Urothelium cell line (cell line): ENCODE measurements at places on chromosomes 4 and X.
A peak's percentile ranks its signal among the peaks of the same experiment; 100 is the strongest.

GRCh38 chrX:36650622-36651021, 357.5 kb upstream of the FAM47C start:
- DNase-seq, result no peak

DNA sequence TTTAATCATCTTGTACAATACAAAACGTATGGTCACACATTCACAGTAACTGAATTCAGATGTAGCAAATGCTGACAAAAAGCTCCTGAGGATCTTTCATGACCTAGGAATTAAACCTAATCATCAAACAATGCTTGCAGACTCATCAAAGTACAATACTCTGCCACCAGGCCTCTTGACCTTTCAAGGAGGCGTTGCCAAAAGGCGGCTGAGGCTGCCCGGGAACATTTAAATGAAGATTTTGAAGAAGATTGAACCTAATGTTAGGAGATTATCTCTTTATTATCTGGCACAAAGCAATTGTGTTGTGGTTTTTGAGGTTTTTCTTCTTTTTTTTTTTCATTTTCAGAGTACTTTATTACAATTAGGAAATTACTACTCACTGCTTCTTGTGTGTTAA, 340.5 kb downstream of the GALNTL6 start:
- no peak for DNase-seq

DNA sequence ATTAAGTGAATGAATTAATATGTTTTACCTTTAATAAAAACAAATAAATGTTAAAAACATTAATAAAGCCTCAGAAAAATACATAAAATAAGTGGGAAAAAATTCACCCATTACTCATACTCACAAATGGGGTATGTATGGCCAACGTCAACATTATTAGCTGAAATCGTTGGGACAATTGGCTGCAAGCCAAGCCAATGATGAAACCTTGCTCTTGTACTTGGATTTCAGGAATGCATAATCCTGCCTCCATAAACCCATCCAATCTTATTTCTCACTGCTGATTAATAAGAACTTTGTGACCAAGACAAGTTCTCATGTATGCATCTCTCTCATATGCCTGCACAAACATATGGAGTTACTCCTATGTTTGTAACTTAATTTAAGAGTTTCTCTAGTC, 35.3 kb upstream of the ADAMTS3 start:
- DNase-seq, result no peak

GRCh38 chr4:183821076-183821853, 83.8 kb upstream of the STOX2 start:
- no peak for DNase-seq

DNA sequence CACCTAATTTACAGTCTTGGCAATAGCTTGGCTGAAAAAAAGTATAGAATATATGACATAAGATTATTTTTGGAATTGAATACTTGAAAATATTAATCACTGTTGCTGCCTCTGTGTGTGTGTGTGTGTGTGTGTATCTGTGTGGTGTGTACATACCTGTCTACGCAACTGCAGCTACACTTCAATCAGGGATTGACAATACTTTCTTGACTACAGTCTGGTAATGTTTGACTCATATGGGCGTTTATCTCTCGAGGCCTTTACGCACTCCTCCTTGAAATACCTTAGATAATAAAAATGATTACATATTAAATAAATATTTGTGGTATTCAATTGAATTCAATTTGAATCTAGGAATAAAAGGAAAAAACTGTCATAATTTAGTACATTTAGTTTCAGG, 565.2 kb downstream of the PCDH18 start:
- no peak for DNase-seq

DNA sequence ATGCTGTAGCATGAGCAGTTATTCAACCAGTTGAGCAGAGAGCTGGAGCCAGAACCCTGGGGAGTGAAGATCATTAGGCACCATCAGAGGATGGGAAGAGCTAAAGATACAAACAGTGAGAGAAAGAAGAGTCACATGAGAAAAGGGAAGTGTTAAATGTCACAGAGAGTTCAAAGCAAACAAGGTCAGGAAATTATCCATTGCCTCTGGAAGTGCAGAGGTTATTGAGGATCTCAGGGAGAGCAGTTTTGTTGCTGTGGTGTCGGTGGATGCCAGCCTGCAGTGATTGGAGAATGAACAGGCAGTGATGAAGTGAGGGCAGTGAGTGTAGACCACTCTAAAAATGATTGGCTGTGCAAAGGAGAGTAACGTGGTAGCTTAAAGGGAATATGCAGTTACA, 17.7 kb downstream of the SPARCL1 start:
- DNase-seq, result no peak

DNA sequence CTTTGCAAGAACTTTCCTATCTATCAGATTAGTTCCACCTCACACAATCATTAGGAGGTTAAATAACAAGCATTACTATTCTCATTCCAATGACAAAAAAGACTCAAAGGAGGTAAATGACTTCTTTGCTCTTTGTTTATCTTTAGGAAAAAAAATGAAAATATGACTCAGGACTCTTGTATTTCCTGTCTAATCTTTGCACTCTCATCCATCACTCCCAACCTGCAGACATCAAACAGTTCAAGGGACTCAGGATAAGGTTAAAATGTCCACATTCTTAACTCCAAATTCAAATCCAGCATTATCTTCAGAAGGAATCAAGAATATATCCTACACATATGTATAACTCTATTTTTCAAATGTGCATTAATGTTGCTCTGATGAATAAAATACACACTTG, 139.6 kb downstream of the UNC5C start:
- peak; percentile 23 for DNase-seq

DNA sequence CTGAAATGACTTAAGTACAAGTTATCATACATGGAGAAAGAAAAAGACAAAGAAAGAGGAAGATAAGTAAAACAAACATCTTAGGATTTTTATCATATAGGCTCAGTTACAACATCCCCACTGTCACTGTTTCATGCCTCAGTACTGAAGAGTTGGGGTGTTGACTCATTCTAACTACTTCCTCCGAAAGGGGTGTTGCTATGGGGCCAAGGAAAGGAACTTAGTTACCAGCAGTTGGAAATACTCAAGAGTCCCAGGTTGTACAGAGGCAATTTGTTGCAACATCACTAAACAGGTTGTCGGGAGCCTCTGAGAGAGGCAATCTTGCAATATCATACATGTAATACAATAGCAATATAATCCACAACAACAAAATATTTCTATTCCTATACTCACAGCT, 1264.7 kb downstream of the PCDH7 start:
- no peak for DNase-seq

DNA sequence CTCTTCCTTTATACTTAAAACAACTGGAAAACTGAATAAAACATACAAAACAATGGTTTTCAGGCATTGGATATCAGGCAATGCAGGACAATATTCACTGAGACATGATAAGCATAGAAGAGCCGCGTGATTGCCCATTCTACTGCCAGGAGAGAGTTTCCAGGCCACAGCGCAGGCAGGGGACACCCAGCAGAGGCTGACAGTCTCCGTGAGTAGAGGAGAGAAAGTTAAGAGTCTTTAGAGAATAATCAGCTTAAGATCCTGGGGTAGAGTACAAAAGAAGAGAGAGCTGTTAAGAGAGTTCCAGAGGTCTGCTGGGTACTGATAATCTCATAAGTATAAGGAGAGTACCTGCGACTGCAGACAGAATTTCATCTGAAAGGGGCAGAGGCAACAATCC, 18.4 kb upstream of the FRAS1 start:
- no peak for DNase-seq

GRCh38 chr4:1866189-1866661, 5.0 kb upstream of the NSD2 start:
- DNase-seq, result no peak

DNA sequence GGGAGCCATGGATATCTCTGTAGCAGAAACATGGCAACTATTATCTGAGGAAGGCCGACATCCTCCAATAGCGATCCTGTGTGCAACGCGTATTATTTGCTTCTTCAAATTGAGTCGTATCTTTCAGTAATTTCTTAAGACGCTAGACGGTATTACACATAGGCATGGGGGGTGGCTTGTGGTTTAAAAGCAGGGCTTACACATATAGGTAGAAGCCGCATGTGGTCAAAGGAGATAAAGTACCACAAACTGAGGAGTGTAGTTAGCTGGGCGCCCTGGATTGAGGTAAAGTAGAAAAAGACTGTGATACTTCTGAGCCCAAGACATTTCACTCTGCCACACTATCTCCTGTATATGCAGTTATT, 94.6 kb downstream of the SORBS2 start:
- DNase-seq, result no peak

DNA sequence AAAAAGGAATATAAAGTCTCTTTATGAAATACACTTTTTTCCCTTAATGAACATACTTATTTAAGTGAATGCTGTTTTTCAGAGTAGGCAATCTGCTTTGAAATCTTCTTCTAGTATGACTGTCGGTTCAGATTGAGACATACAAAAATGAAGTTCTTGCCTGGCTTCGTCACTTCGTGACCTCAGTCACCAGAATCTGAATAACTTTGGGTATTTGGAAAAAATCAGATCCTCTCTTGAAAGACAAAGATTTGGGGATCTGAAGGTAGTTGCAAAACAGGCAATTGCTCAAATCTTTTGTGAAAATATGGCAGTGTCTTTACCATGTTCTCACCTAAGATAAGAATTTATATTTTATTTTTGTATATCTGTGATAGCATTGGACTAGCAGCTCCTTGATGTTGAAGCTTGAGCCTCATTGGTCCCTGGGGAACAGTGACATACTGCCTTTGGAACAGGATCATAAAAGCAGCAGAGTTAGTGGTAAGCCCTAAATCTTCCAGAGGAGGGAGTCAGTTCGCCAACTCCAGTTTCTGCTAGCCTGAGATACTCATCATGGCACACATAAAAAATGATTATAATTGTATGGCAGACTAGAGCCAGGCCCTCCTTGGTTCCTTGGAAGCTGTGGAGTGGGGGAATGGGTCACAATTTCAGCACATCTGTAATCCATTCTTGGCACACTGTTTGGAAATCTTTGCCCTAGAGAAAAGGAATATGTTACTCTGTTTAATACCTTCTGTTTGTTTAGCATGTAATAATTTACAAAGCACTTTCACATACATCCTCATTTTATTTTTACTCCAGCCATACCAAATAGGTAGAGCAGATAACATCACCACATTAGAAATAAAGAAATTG, 5.0 kb downstream of the ARFIP1 start:
- DNase-seq, result peak; percentile 4

DNA sequence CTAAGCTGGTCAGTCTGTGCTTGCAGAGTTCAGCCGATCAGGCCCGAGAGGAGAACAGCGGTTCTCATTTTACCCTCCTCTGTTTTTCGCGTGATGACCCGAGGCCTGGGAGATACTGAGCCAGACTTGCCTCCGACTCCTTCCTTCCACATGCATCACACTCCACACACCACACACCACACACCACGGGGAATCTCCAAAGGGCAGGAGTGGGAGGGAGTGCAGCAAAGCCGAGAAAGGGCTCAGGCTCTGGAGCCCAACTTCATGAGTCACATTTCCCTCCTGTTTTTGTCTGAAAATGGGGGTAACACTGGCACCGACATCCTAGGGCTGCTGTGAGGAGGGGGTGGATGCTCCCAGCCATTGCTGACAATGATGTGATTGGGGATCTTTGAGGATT, 38.9 kb downstream of the TKTL1 start:
- no peak for DNase-seq

DNA sequence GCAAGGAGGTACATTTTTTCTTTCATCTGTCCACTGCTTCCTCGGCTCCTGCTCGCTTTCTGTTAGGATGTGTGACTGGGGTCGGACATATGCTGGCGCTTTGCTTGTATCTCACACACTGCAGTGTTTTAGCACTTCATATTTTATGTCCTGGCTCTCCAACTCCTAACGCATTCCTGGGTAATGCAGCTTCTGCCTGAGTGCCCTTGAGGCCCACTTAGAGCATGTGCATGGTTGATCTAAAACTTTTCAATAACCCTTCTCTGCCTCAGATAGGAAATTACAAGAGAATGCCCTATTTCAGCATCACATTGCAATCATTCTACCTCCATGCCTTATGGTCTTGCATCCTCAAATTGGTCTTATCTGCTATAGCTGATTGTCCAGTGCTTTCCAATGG, 65.3 kb downstream of the NEIL3 start:
- DNase-seq, result no peak

- no peak for DNase-seq
Observed at GRCh38 chrX:68571292-68571609, 72.4 kb downstream of the YIPF6 start.

DNA sequence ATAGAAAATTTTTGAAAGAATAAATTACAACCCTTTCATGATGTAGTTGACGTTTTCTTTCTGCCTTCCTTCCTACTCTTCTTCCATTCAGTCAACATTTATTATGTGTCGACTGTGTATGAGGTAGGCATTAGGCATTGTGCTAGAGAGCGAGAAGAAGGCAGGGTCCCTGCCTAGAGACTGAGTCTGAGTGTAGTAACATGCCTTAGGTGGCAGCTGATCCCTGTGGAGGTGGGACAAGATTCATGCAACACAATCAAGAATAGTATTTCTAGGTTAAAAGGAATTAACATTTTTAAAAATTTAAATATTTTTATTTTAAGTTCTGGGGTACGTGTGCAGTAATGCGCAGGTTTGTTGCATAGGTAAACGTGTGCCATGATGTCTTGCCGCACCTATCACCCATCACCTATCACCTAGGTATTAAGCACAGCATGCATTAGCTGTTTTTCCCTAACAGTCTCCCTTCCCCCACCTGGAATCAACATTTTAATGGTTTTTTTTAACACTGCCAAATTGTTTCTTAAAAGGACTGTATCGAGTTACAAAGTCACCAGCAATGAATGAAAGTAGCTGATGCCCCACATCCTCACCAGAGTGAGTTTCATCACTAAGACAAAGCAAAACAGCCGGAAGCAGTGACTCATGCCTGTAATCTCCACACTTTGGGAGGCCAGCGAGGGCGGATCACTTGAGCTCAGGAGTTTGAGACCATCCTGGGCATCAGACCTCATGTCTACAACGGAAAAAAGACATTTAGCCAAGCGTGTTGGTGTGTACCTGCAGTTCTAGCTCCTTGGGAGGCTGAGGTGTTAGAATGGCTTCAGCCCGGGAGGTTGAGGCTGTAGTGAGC, 84.0 kb downstream of the WWC2 start:
- DNase-seq, result peak; percentile 63

- DNase-seq, result no peak
Observed at GRCh38 chrX:110280954-110281353, 36.9 kb downstream of the AMMECR1 start.

- DNase-seq, result no peak
Observed at GRCh38 chr4:129144755-129145206, 48.8 kb downstream of the C4orf33 start.

GRCh38 chr4:58849026-58849425, 1738.8 kb upstream of the IGFBP7 start:
- DNase-seq, result no peak

DNA sequence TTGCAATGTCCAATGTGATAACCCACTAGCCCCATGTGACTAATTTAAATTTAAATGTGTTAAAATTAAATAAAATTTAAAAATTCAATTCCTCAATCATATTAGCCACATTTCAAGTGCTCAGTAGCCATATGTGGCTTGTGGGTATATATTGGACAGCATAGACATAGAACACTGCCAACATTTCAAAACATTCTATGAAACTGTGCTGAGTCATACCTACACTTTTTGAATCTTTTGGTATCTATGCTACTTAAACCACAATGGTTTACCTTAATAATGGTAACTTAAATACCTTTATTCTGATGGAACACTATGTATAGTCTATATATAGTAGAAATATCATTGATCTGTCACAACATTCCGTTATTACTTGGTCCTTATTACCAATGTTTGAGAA, 223.4 kb upstream of the ATOH1 start:
- no peak for DNase-seq
